ENCODE measurements at places on chromosomes 1 and 21.
A peak's percentile ranks its signal among the peaks of the same experiment; 100 is the strongest.

- no peak for DNase-seq
Measured at GRCh38 chr21:31908106-31909031, 35.5 kb downstream of the HUNK start.

DNA sequence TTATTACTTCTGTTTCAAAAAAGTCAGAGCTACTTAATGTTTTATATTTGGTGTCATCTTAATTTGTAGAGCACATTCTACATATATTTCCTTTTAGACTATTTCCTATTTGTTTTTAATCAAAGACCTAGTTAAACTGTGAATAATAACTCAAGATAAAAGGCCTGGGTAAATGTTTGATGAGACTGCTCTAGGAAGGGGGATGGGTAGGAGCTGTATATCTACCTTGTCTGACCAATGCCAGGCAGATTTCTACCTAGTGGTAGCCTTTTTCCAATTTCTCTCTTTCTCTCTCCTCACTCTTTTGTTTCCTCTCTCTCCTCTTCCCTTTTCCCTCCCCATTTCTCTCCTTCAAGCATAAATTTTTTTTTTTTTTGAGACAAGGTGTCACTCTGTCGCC, 31.9 kb upstream of the IVNS1ABP start:
- DNase-seq: no peak

GRCh38 chr1:121418369-121419049, 233.7 kb downstream of the SRGAP2C start:
- DNase-seq: no peak

DNA sequence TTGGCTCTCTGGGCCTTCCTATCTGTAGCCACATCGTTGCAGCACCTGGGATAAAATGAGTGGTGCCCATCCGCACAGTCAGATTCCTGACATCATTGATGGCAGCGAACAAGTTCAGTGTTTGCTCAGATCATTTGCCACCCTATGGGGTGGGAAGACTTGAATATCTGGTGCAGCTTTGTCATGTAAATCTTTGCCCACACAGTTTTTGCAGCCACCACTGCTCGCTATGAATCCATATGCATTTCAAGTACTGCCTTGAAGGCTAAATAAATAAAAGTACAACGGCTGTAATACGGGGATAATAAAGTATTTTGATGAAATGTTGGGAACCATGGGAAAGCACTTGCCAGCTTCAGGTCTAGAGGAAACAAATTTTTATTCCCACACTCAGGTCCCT, 56.3 kb upstream of the COA6 start:
- DNase-seq: no peak

DNA sequence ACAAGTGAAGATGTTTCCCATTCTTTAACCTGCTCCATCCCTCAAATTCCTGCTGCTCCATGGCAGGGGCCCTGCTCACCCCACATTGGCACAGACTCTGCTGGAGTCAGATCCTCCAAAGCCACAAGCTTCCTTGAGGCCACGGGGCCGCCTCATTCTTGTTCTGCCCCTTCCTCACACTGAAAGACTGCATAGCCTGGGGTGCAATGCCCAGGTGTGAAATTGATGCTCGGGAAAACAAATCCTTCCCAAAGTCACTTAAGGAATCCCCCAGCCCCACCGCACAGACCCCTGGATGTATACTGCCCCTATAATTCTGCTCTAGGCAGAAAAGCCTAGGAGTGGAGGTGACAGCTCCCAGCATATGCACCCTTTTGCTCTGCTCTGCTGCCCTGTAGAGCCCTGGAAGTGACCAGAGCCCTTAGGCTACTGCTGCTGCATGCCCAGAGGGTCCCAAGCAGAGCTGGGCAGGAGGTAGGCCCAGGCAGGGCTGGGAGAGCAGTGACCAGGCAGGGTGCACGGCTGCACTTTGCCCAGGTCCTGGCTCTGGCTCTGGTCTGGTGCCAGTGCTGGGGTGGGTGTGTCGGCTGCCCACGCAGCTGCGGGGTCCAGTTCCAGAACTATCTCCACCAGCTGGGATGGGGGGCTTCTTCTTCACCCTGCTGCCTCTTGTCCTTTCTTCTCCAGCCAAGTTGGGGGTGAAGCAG, 1.6 kb downstream of the HES2 start:
- DNase-seq: no peak

GRCh38 chr1:153533689-153534201, 2.0 kb downstream of the S100A6 start:
- DNase-seq: peak; percentile 88

- DNase-seq: no peak
Measured at GRCh38 chr1:10655002-10655401, 141.4 kb downstream of the CASZ1 start.

DNA sequence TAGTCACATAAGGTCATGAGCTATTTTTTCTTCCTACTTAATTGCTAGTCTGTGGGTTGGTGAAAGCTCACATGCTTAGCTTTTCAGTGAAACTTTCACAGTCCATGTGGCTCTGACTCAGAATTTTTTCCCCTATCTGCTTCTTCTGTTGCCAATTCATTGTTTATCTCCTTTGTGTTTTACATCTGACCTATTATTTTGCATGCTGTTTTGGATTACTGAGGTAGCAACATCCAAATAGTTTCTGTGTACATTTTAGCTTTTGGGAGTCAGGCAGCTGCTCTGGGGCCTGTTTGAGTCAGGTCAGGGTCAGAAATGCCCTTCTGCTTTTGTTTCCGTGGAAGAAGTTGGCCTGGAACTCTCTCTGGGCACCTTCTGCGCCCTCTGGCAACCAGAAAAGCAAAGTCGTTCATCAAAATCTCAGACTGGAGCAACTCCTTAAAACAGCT, 40.0 kb downstream of the ROR1 start:
- DNase-seq: no peak

GRCh38 chr1:205975387-205975998, 27.7 kb downstream of the RAB7B start:
- DNase-seq: no peak

DNA sequence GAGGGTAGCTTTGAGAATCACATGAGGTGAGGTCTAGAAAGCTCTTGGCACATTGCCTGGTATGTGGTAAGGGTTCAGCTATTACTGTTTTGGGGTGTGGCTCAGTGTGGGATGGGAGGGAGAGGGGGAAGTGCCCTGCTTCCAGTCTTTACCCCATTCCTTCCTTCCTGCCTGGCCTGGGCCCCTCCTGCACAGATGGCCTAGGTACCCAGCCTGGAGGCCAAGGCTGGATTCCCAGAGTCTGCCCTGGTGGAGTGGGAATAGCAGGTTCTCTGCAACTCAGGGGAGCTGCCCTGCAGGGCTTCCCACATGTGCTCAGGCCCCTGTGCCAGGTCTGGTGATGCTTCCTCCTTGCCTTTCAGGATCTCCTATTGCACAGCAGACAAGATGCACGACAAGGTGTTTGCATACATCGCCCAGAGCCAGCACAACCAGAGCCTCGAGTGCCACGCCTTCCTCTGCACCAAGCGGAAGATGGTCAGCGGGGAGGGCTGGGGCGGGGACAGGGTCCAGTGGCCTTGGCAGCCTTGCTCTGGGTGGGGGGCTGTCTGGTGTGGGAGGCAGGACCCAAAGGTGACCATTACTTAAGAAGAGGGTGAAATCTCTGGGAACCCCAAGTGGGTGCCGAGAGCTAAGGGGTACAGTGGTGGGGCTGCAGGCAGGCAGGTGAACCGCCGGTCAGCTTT, 13.5 kb downstream of the LDLRAP1 start:
- DNase-seq: no peak

DNA sequence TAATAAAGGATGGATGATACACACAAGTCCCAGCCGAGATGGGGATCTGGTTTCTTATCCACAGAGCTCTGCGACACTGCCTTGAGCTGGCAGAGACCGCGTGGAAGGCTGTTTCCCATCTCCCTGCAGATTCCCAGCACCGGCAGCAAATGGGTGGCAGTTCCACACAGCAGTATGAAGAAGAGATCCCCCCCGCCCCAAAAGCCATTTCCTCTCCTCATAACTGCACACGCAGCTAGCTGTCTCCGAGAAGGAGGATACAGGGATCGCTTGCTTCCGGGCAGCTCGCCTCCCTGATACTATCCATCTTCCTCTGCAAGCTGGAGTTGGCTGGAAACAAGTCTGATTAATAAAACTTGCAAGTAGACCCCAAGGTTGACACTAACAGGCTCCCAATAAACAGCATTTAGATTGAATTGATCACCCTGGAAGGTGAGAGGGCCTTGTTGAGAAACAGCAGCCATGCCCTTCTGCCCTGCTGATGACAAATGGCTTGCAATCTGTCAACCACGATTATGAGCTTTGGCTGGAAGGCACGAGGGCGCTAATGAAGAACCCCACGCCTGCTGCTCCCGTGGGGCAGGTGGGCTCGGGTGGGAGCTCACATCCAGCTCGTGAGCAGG, 642.3 kb downstream of the AJAP1 start:
- DNase-seq: no peak

GRCh38 chr1:100360790-100361510, 8.6 kb downstream of the CDC14A start:
- DNase-seq: no peak

DNA sequence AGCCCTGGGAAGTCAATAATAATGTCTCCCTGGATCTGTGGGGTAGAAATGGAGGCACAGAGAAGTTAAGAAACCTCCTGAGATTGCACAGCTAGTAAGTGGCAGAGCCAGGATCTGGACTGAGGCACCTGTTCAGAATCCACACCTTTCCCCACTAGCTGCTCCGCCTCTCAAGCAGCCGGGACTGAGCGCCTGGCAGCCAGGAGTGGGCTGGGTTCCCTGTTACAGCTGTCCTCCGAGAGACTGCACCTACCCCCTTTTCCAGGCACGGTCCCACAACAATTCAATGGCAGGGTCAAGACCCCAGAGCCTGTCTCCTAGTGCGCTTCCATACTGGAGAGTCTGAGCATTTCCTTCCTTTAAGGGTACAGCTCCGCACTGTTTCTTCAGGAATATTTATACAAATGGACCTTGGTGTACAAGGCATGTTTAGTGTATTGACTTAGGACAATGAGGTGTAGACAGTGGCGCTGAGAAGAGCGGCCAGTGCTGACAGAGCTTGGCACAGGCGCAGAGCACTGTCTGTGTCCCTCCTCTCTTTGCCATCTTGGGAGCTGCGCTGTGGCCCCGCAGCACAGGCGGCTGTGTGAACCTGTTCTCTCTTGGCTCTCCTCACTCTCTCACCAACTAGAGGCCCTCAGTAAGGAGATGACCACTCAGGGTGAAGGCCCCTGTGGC, 24.4 kb downstream of the GRHL3 start:
- no peak for DNase-seq

- no peak for DNase-seq
Measured at GRCh38 chr1:201119206-201120197, 7.3 kb upstream of the CACNA1S start.

DNA sequence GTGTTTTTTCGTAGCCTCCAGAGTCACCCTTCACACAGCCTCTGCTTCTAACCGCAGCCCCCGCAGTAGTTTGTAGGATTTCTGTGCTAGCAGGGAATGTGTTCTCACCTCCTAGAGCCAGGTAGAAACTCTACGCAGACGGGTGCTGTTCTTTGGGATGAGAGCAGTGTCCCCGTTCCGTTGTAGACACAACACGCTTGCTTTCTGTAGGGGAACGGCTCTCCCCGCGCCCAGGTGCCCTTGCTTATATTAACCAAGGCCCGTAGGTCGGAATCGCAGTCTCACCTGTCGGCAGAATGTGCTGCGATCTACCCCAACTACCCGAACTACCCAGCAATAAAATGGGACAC, 111.8 kb upstream of the NBPF11 start:
- DNase-seq: no peak

- no peak for DNase-seq
Measured at GRCh38 chr1:201648066-201648906, 109.4 kb downstream of the NAV1 start.

- DNase-seq: no peak
Measured at GRCh38 chr1:168257397-168257796, 23.3 kb upstream of the TBX19 start.

DNA sequence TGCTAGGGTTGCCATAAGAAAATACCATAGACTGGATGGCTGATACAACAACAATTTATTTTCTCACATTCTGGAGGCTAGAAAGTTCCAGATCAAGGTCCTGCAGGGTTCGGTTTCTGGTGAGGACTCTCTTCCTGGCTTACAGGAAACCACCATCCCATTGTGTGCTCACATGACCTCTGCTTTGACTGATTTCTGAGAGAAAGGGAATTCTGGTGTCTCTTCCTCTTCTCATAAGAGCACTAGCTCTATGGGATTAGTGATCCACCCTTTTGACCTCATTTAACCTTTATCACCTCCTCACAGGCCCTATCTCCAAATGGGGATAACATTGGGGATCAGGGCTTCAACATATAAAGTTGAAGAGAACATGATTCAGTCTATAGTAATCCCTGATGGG, 47.5 kb downstream of the MRPL39 start:
- no peak for DNase-seq

DNA sequence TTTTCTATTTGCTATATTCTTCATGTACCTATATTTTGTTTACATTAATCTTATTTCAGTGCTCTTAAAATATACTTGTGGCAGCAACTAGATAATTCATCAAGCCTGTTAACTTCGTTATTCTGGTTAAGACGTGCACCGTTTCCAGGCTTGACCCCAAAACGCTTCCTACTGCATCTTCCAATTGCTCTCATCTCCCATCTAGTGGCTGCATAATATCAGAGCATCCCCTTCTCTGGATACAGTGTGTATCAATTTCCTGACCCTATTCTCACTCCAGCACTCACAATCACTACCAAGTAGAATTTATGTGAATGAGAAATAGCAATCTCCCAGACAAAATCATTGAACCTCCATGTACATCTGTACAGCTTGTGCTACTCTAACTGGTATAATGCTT, 1280.3 kb upstream of the B3GALT2 start:
- no peak for DNase-seq

GRCh38 chr1:176017722-176018121, 189.4 kb downstream of the COP1 start:
- no peak for DNase-seq

- DNase-seq: no peak
Measured at GRCh38 chr1:19610282-19610981, 33.7 kb upstream of the NBL1 start.

- no peak for DNase-seq
Measured at GRCh38 chr1:101965341-101965740, 31.4 kb downstream of the OLFM3 start.

- DNase-seq: no peak
Measured at GRCh38 chr1:22228505-22228911, 85.6 kb upstream of the WNT4 start.

DNA sequence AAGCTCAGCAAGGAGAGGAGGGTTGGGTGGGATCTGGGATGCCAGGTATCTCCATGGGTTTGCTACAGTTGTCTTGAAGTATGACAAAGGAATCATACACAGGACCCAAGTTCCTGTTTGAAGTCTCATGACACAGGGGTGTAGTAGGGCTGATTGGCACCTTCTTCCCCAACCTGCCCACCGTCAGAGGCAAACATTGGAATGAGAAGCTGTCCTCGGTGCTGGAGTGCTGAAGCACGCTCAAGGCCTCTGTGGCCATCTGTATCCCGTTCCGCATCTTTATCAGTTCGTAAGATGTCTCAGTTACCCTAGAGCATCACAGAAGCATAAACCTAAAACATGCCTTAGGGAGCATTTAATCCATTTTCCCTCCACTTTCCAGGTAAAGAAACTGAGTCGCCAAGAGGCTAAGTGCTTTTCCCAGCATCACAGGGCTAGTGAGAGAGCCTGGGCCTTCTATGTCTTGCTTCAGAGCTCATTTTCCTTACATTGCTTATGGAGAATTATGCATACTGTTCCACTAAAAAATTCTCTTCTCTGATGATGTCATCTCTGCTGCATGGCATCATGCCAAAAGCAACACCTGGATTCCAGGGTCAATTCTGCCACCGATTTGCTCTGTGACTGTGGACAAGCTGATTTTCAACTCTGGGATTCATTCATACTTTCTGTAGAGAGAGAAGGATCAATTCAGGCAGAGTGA, 34.2 kb downstream of the VWA5B1 start:
- no peak for DNase-seq

- DNase-seq: no peak
Measured at GRCh38 chr21:25420831-25421230, 186.4 kb downstream of the MRPL39 start.

GRCh38 chr1:151881479-151881878, 27.8 kb downstream of the THEM4 start:
- no peak for DNase-seq

All from coronary artery (tissue), 2 donors.